ENCODE measurements at places on chromosomes 16 and 17.

DNA sequence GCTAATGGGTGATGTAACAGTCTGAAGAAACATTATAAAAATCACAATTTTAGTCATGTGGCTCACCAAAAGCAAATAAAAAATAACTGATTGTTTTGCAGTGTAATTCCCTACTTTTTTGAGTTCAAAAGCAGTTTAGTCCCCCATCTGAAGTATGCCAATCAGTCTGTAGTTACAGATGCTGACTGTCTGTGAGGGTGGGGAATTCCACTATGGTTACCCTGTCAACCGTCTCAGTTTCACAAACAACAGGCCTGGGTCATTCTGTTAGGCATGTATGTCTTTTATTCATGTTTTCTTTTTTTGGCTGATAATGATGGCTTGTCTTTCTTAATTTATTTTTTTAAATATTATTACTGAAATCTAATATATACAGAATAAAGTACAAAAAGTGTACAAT, 69.3 kb downstream of the STXBP4 start:
- H3K4me1 ChIP-seq = peaks cover 5% of the 10 kb centered on the region
- no peak overlapping the region for H3K4me3 ChIP-seq
- DNase-seq = no peak
- peaks cover 2% of the 10 kb centered on the region for H3K36me3 ChIP-seq
- H3K27me3 ChIP-seq = no peaks in the 10 kb centered on the region
- H3K27ac ChIP-seq = no peak overlapping the region

- H3K36me3 ChIP-seq = no peaks in the 10 kb centered on the region
- H3K4me1 ChIP-seq = no peaks in the 10 kb centered on the region
- DNase-seq = no peak
Observed at GRCh38 chr16:22979038-22979437, 165.1 kb downstream of the HS3ST2 start.

GRCh38 chr16:2090777-2091546, 43.2 kb downstream of the TSC2 start:
- H3K36me3 ChIP-seq = peaks cover 5% of the 10 kb centered on the region
- no peak overlapping the region for H3K27ac ChIP-seq
- DNase-seq = no peak
- no peaks in the 10 kb centered on the region for H3K27me3 ChIP-seq
- no peaks in the 10 kb centered on the region for H3K4me1 ChIP-seq
- no peak overlapping the region for H3K4me3 ChIP-seq

GRCh38 chr16:31130336-31130891, 5.1 kb downstream of the PRSS8 start:
- H3K36me3 ChIP-seq = peaks cover 12% of the 10 kb centered on the region
- no peak for DNase-seq
- no peaks in the 10 kb centered on the region for H3K27me3 ChIP-seq
- no peak overlapping the region for H3K4me3 ChIP-seq

GRCh38 chr17:37089956-37090355, 141.2 kb downstream of the AATF start:
- peak overlapping the region; percentile 32 for H3K4me3 ChIP-seq
- peak overlapping the region; percentile 94 for H3K27ac ChIP-seq
- H3K27me3 ChIP-seq = no peaks in the 10 kb centered on the region
- peak; percentile 72 for DNase-seq

DNA sequence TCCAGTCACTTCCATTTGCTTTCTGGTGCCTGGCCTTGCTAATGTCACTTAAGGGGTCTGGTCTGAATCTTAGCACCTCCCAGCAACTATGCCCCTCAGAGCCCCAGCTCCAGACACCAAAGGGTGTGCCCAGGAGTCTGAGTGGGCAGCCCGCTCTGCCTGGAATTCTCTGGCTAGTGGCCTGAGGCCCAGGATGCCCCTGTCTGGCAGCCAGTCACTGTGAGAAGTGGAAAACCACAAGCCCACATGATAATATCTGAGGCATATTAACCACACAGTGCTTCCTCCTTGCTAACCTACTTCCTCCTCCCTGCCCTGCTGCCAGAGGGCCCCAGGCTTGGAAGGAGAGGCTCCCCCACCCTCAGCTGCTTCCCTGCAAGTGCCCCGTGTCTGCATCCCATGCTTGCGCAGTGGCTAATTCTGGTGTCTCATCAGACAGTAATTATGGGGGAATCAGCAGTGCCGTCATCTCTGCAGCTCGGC, 14.0 kb downstream of the SRCIN1 start:
- no peak overlapping the region for H3K27ac ChIP-seq
- peak overlapping the region; percentile 9 for H3K4me3 ChIP-seq
- peaks cover 24% of the 10 kb centered on the region for H3K4me1 ChIP-seq
- peak; percentile 40 for DNase-seq
- H3K36me3 ChIP-seq = no peaks in the 10 kb centered on the region

All from activated CD4-positive, alpha-beta T cell treated with anti-CD3 and anti-CD28 coated beads, Interleukin-2, amount 10 ng/mL, durations not matched to agents 7 days and 5 days (primary cell).